ENCODE measurements at places on chromosomes 12 and 14.

DNA sequence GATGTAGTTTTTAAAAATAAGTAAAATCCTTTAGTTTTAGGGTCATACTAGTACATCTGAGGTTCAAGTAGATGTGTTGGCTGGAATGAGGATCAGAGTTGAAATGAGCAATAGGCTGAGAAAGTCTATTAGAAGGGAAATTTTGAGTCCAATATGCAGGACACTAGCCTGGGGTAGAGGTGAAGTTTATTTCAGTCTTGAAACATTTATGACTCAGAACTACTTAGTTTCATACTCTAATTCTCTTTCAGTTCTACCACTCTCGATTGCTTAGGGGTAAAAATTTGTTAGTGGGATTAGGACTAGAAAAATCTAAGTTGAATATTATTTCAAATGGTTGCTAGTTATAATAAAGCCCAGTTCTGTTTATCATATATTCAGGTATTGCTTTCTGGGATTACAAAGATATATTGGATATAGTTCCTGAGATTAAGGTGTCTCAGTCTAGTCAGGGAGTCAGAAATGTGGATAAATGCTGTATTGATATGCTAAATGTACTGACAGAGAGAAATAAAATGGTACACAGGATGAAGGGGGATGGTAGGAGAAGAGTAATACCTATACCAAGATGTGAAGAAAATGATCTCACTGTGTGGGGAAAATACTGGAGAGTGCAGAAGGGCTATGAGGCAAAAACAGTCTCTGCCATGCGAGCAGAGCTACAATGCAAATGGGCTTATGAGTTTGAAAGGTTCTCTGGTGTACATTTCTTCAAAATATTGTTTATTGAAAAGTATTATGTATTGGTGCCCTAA is 395.8 kb upstream of the FBXO33 start:
- no peak for DNase-seq

DNA sequence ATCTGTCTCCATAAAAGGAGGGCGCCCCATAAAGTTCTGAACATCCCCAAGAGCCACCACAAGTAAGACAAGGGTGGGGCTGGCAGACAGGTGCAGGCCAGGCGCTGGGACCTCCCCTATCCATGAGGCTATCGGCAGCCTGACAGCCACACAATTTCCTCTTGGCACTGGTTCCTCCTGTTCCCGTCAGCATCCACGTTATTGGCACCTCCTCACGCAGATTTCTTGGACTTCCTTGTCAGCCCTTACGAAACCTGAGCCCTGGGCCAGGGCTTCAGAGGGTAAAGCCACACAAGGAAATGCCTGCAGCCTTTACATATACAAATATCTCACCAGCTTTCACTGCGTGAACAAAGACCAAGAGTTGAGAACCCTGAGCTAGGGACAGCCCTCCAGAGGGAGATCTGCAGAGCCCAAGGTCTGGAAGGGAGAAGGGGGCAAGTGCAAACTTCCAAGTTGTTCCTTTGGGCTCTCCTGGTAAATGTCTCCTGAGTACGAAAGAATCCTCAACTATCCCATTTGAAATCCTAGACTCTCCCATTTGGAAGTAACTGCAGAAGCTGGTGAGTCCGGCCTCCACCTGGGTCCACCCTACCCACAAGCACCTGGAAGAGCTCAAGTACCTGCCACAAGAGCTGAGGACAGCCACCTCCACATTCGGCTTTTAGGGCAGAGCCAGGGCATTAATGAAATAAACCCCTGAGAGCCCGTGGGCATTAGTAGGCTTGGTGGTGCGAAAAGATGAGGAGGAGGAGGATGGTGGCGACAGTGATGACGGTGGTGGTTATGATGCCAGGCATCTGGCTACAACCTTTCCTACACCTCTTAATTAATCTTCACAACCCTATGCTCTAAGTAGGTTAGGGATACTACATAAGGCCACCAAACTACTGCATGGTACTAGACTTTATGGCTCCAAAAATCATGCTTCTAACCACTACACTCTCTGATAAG is 5.5 kb upstream of the TC2N start:
- DNase-seq = peak; percentile 26

- no peak for DNase-seq
Measured at GRCh38 chr14:104343294-104343625, 204.9 kb downstream of the KIF26A start.

DNA sequence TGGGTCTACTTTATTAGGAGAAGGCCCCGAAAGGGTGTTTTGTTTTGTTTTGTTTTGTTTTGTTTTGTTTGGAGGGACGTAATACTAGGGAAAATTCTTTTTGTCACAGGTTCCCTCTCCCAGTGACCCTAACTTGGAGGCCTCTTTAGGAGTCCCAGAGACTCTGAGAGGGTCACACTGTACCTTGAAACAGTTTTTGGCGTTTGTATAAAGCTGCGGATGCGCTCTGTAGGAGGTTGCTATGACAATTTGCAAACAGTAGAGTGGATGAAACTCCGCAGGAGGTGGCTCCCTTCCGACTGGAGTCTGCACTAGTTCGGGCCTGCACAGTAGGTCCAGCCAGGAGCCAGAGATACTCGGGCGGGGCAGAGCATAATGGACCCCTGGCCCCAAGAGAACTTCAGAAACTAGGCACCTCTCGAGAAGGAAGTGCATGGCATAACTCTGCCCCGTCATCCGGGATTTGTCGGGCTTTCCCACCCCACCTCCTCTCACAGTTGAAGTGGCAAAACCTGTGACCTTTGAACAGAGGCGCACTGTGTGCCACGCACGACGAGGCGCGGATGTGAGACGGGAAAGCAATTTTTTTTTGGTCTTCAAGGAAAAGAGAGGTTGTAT is 1.3 kb upstream of the DYRK2 start:
- peak; percentile 57 for DNase-seq

DNA sequence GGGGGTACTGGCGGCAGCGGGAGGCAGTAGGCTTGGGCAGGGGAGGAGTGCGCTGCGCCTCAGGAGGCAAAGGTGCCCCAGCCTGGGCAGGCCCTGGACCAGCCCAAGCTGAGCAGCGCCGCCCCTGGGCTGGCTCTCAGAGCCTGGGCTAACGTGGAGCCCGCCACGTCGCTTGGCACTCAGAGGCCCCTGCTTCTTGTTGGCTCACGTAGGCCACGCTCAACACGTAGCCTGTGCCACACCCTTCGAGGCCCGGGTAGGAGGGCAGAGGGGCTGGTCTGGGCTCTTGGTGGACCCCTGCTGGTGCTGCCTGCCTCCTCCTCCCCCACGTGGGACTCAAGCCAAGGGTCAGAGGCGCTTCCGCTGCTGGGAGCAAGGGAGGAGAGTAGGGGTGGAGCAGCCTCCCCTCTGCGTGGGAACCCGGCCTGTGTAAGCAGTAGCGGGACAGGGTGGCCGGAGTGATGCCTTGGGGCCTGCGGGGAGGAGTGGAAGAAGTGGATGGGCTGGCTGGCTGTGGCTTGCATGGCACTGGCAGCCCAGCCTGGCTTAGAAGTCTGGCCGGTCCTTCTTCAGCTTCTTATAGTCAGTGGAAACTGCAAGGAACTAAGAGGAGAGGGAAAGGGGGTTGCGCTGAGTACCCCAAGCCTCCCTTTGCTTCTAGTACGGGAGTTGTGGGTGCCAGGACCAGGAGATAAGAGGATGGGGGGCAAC is 5.7 kb downstream of the SHMT2 start:
- DNase-seq = no peak

- DNase-seq = no peak
Measured at GRCh38 chr14:22843123-22843925, 6.9 kb downstream of the MMP14 start.

DNA sequence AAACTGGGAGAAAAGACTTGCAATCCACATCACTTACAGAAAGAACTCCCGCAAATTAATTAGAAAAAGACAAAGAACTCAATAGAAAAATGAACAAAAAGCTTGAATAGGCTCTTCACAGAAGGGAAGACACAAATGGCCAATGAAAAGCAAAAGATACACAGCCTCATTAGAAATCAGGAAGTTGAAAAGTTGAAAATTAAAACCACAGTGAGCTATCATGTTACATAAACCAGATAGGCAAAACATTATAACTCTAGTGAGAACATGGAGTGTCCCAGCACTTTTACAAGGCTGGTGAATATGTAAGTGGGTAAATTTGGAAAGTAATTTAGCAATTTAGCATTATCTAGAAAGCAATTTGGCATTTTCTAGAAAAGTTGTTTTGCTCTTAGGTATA is 158.4 kb upstream of the RASSF8 start:
- DNase-seq = no peak

GRCh38 chr14:23285530-23286019 is 357 bp downstream of the HOMEZ start:
- DNase-seq = no peak

- peak; percentile 24 for DNase-seq
Measured at GRCh38 chr12:89038831-89039512, 313.3 kb downstream of the DUSP6 start.

DNA sequence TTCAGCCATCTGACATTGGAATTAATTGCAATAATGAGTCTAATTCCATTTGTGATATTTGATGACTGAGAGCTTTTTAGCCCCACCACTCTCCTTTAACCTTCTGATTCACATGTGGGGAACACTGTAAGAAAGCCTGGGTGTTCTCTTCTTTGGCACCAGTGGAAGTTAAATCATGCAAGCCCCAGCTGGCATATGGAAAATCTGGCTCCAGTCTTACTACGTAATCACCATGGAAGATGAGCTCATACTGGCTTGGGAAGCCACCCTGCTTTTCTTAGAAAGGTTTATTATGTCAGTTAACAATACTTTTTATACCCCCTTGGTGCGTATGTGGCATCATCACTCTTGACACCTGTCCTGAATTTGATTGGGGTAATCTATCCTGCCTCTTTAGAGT is 479.3 kb downstream of the SLC16A7 start:
- DNase-seq = no peak

GRCh38 chr14:23932639-23933038 is 20.9 kb upstream of the DHRS4 start:
- no peak for DNase-seq

DNA sequence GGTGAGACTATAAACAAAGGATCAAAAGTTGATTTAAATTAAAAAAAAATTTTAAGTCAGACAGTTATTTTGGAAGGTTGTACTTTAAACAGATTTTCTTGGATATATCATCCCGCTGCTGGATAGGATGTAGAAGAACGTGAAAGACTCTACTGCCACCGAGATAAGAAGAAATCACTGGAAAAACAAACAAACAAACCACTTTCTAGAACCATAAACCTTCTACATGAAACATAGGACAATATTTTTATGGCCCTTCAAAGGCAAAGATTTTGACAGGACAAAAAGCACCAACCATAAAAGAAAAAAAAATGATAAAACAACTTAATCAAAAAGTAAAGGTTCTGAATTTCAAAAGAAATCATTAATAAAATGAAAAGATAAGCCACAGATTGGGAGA is 268.2 kb upstream of the DAAM1 start:
- DNase-seq = no peak

GRCh38 chr12:4168036-4168435 is 105.5 kb upstream of the CCND2 start:
- DNase-seq = no peak

GRCh38 chr12:98374007-98374406 is 141.4 kb upstream of the TMPO start:
- DNase-seq = no peak

DNA sequence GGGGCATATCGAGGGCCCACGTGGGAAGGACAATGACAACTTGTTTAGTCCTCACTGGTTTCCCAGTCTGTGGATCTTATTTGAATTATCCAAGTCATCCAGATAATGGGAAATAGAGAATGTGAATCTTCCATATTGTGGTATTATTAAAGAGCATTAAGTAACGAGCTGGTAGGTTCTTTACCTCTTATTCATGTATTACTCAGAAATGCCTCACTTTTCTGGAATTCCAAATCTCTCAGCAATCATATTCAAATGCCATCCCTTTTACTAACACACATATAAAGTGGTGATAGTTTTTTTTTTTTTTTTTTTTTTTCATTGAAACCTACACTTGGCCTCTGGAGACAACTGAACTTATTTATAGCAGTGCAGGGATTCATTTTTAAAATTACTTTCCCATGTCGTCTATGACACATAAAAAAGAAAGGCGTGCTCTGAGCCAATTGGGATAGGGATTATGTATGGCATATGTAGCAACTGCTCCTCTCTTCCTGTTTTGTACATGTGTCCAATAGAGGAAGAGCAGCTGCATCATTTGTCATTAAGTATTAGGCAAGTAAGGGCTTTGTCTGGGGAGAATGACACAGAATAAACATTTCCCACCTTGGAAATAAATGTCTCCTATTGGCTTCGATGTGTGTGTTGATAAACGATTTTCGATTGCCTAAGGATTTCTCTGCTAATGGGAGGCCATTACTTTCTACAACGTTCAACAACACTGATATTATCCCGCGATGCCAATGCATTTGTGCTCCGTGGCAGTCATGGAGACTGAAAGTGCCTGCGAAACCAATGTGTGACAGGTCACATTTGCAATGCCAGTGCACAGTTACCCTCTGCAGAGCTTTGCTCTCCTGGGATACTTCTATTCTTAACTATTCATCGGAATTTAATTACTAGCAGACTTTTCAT is 78.6 kb upstream of the IFNG-AS1 start:
- DNase-seq = peak; percentile 1

GRCh38 chr12:57821474-57822214 is 3.1 kb upstream of the AVIL start:
- no peak for DNase-seq

GRCh38 chr12:50192908-50193307 is 25.7 kb upstream of the CERS5 start:
- no peak for DNase-seq

DNA sequence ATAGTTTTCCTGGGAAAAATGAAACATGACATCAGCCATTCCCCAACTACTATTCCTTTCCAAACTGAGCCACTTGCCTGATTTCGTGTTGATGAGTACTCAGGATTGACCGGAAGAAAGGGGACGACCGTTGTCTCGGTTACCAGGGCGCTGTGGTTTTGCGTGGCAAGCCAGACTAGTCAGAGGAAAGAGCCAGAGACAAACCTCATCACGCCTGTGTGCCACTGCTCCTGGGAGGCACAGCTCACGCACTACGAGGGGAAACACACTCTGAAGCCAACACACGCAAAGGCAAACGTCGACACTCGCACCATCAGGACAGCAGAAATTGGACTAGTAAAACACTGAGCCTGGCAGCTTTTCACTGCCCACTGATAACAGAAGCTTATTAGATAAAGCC is 35.0 kb downstream of the GIT2 start:
- no peak for DNase-seq

- DNase-seq = no peak
Measured at GRCh38 chr12:117789195-117789912, 179.4 kb downstream of the KSR2 start.

DNA sequence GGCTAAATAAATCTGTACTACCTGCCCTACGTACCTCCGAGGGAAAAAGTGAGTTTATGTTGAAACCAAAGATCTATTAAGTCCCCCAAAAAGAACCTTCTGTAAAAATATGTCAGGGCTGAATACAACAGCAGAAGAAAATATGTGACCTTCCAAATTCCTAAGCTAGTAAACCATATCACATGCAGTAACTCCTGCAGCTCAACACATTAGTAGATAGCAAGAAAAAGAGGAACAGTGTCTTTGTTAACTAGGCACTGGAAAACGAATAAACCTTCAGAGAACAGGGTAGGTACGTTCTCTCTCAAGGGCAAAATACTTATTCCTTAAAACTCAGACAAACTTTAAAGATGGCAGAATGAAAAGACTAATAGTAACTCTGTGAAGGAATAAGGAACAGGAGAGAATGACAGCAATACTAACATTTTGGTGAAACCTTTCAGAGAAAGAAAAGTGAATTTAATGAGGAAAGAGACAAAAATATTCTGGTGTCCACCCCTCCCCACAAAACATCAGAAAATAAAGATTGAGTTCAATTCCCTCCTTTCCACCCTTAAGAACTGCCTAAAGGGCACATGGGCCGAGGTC is 18.0 kb downstream of the CBX5 start:
- no peak for DNase-seq

GRCh38 chr12:17038923-17039322 is 433.0 kb upstream of the LMO3 start:
- no peak for DNase-seq

Data from inflammatory macrophage treated with lipopolysaccharide for 1 hour (primary cell).